Lung (tissue), 17 donors: ENCODE measurements at places on chromosomes 3 and 15.
A peak's percentile ranks its signal among the peaks of the same experiment; 100 is the strongest.

DNA sequence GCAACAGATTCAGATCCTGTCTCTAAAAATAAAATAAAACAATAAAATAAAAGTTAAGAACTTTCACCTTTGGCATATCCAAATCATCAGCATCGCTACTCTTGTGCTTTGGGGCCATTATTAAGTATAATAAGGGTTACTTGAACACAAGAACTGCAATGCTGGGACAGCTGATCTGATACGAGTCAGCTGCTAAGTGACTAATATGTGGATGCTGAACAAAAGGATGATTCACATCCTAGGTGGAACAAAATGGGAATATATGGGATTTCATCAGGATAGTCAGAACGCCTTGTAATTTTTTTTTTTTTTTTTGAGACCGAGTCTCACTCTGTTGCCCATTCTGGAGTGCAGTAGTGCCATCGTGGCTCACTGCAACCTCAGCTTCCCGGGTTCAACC, 29.7 kb downstream of the BUB1B start:
- no peak for DNase-seq

DNA sequence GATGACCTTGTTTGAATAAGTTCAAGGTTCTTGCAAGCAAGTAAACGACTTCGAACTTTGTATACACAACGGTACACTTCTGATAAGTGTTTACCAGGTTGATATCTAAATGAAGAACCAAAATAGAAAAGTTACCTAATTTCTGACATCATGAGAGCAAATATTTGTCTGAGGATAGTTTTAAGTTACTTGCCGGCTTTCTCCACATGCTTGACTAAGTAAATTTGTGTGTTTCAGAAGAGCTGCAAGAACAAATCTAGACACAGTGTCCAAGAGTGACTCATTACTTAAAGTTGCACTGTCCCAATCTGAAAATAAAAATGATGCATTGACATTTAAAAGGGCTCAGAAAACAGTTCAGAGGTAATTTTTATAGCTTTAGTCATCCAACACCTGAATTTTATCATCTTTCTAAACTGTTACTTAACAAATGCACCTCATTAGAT, 115.1 kb downstream of the HERC1 start:
- DNase-seq = peak; percentile 20

DNA sequence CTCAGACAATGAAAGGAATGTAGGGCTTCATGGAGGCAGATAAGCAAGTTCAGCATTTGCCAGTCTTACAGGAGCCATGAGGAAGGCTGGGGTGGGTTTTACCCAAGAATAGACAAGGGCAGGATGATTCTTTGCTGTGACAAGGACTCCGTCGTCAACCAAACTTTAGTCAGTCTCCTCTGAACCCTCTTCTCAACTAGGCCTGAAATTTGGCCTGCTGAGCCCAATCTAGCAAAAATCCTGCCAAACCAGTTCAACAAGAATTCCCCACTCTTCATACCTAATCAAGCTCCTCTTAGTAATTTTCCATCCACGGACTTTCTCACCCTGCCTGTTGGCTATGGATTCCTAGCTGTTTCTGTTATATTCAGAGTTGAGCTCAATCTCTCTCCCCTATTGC, 280.5 kb downstream of the TBL1XR1 start:
- peak; percentile 23 for DNase-seq

- DNase-seq = no peak
Measured at GRCh38 chr3:190676481-190676880, 162.6 kb downstream of the IL1RAP start.

- DNase-seq = no peak
Measured at GRCh38 chr15:34470892-34471291, 33.3 kb upstream of the GOLGA8A start.

DNA sequence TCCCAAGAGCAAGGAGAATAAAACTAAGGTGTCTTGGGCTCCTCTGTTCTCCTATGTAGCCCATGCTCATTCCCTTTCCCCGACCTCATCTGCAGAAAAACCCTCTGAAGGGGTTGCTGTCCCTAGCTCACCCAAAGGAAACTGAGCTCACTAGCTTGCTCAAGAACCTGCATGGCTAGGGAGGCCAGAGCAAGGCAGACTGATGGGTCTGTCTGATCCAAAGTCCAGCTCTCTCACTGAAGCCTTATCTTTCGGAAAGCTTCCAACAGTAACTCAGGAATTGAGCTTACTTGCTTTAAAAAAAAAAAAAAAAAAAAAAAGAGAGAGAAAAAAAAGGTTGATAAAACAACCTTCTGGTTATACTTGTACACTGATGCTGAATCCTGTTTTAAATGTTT, 141.4 kb upstream of the TOPAZ1 start:
- DNase-seq = no peak

DNA sequence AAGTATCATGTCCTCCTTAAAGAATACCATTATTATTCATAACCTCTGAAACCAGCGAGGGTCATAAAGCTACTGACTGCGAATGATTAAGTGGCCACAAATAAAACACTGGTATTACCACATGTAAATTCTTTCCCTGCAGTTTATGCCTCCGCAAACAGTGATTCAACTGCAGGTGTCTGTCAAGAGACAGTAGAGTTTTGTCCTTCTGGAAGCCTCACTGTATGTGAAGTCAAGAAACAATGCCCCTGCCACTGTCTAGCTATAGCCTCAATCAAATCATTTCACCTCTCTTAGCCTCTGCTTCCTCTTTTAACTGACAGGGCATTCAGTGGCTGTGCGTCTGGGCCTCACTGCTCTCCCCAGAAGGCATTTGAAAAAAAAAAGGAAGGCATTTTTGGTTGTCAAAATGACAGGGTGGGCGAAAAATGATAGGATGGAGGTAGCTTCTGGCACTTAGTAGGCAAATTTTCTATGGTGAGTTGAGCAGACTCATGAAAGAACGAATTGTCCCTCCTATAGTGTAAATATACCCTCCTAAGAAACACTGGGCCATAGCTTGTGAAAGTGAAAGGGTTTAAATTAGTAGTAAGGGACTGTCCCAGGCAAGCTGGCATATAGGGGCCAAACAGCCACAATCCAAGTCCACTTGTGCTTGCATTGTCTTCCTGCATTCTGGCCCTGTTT, 66.7 kb downstream of the FILIP1L start:
- DNase-seq = no peak
